NCI-H1092 (cell line): ENCODE measurements at places on chromosomes 16 and 17.

GRCh38 chr16:19974607-19975006 is 90.0 kb upstream of the GPRC5B start:
- DNase-seq = no peak

DNA sequence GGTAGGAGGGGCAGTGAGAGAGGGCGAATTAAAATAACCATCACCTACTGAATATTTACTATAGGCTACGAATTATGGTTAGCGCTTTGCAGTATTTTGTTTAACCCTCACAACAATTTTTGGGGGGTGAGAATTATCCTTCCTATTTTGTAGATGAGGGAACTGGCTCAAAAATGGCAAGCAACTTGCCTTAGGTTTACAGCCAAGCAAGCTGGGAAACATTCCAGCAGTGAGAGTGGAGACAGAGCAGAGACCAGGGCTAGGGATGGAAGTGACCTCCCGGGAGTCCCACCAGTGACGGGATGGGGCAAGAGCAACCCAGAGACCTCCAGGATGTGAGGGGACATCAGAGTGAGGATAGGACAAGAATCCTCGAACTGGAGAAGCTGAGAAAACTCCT is 352 bp upstream of the VMO1 start:
- no peak for DNase-seq

DNA sequence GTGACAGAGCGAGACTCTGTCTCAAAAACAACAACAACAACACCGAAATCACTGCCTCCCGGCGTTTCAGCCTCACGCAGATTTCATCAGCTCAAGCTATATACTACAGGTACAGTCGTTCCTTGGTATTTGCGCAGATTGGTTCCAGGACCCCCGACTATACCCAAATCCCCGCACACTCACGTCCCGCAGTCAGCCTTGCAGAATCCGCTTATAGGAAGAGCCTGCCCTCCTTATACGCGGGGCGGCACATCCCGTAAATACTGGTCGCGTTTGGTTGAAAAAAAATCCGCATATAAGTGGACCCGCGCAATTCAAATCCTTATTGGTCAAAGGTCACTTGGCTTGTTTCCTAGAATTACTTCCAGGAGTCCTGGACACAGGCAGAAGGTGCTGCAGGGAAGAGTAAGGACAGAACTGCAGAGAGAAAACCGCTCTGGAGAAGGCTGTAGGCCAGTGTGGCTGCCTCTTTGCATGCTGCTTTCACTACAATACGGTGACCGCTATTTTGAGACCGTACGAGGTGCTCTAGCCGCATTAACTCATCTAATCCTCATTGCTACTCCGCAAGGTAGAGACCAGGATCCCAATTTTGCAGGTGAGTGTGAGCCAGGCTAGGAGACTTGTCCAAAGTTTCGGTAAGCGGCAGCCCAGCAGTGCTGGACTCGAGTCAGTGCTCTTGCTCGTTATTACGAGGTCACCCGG is 718 bp downstream of the NDUFAB1 start:
- no peak for DNase-seq

- DNase-seq = peak; percentile 78
These were observed 2.9 kb downstream of the TMEM107 start for GRCh38 chr17:8173056-8173870.

DNA sequence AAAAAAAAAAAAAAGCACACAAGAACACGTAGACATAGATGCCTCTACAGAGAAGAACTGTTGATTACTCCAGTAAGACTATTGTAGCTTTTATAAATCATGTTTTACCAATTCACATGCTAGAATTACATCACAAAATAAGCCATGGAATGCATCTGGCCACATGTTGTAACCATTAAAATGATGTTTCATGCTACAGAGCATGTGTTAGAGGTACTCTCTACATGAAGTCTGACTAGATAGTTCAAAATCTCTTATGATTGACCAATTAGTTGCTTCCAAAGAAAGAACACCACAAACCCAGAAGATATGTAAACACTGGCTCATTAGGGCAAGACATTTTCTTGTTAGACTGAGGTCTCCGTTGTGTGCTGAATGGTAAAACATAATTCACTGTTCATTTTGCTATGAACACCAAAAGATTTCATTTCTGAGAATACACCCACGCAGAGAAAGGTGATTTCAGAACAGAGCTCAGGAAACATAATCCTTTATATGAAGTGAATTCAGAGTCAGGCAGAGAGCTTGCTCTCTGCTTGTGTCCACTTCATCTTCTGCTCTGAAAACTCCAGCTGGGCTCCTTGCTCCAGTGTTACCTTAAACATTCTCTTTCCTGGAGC is 411.4 kb upstream of the SOX9 start:
- no peak for DNase-seq

DNA sequence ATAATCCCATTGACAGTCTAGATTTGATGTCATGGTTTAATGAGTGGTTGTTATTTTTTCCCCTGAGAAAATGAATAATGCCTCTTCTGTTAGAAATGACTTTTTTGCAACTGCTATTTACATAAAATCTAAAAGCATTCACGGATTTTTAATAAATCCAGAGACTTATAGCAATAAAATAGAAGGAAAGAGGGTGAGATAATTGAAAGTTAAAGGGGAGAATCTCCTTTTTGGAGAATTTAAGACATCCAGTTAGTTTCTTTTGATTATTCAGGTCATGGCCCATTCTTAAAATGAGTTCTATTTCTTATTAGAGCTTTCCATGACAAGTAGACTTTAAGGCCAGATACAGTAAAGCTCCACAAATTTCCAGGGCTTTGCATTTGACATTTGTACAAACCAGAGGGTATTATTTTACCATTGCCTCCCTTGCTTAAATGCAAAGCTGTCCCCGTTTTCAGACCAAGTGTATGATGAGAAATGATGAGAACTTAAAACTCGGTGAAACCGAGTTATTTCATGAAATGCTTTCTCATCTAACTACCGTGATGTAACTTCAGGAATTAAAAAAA is 789.0 kb upstream of the SOX9 start:
- no peak for DNase-seq

DNA sequence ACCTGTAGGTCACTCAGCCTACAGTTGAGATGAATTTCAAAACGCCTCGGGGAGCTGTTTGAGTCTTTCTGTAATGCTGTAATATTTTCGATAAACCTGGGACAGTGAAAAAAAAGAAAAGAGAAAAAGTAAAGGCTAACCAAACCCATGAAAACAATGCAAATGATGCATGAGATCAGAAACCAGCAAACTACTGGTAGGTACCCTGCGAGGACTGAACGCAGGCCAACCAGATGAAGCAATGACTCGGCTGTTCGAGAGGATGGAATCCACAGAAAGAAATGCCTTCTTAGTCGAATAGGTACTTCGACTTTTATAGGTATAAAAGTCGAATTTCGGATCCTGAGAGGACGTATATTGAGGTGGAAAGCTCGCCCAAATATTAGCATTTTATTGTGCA is 509 bp upstream of the ATAD5 start:
- DNase-seq = no peak

GRCh38 chr16:67761924-67762323 is 42.8 kb upstream of the GFOD2 start:
- no peak for DNase-seq

- DNase-seq = no peak
These were observed 241.9 kb downstream of the CDH11 start for GRCh38 chr16:64880006-64880405.

- DNase-seq = no peak
These were observed 77.8 kb downstream of the WWOX start for GRCh38 chr16:78177218-78177617.

DNA sequence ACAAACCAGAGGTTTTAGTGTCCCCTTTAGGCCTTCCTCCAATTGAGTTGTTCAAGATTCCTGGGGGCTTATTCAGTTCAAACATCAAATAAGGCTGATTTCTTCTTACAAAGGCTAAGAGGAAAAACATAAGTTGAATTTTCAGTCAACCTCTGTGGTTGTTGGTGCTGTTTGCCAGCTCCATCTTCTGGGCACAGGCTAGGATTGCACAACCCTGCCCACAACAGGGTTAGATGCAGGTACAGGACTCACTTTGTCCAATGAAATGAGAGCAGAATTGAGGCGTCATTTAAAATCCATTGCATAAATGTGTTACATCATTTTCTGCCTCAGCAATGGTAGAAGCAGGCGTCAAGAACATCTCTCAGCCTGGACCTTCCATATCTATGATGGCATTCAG is 173.3 kb downstream of the PMP22 start:
- no peak for DNase-seq

DNA sequence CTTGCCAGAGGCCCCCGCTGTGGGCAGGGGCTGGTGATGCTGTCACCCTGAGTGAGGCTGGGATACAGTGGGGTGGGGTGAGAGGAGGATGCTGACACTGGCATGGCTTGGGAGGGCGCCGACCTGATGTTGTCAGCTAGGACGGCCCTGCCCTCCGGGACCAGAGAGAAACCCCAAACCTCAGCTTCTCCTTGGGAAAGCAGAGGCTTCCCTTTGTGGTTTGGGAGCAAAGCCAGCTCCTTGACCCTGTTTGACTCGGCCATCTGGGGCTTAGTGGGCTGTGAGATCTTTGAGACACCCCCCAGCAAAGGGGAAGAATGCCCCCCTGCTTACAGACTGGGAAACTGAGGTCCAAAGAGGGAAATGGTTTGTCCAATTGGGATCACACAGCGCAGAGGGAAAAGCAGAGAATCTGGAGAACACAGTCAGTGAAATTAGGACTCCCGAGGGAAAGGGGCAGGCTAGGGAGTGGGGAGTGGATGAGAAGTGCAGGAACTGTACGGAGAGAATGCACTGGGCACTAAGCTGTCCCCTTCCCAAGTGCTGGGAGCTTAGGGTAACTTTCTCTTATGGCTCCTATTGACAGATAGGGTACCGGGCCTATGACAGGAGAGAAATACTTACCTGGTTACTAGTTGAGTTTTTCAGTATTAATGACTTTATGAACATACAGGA is 40.7 kb upstream of the DLX4 start:
- no peak for DNase-seq

- DNase-seq = no peak
These were observed at the start of gene CRHR1 for GRCh38 chr17:45784293-45784740. Gene CRHR1, plus strand, starts transcription at chr17:45784320. Its CDS starts 225 bp downstream, at chr17:45784545.

GRCh38 chr16:61890386-61890785 is 145.9 kb downstream of the CDH8 start:
- DNase-seq = no peak

DNA sequence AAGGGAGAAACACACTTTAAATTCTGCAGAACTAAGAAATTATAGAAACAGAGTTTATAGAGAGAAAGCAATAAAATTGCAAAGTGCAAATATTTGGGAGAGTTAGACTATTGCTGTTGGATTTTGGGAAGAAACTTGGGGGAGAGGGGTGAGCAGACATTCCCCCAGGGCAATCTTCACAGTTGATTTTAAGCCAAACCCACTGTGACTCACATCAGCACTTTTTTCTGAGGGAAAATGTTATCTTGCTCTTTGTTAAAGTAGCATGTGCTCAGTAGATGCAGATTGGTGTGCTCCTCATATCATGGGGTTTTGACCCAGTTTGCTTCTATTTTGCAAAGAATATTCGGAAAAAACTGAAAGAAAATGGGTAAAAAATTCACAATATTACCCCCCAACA is 367.6 kb downstream of the CDH11 start:
- no peak for DNase-seq

GRCh38 chr16:71961066-71962039 is 38.8 kb downstream of the PKD1L3 start:
- DNase-seq = peak; percentile 73

DNA sequence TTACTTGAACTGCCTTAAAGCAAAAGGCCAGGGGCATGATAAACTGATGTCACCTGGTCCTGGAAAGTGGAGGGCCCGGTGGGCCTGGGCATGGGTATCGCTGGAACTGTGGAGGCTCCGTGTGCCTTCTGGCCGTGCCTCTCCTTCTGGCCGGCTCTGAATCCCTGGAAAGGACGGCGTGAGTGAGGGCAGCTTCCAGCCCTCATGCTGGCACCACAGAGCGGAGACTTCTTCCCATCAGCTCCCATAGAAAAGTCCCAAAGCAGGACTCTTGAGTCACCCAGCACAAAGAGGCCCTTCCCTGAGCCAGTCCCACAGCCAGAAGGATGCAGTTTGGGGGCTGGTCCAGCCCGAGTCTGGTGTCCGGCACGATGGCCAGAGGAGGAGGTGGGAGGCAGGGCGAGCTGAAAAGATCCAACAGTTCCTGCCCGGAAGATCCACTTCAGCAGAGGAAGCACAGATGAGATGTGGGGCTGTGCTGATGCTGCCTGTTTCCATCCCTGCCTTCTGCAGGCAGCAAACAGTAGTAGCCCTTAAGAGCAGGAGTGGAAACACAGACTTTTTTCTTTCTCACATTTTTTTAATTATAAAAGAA is 7.8 kb downstream of the GAA start:
- DNase-seq = no peak

- no peak for DNase-seq
These were observed 3.6 kb upstream of the GSDMB start for GRCh38 chr17:39922006-39922405.

- peak; percentile 85 for DNase-seq
These were observed 804 bp downstream of the TGFB1I1 start for GRCh38 chr16:31472709-31473203.

- no peak for DNase-seq
These were observed 1.3 kb upstream of the GJC1 start for GRCh38 chr17:44831371-44831770.

- no peak for DNase-seq
These were observed 27.3 kb downstream of the USP7 start for GRCh38 chr16:8936421-8936820.

GRCh38 chr16:66206363-66206762 is 160.1 kb upstream of the CDH5 start:
- no peak for DNase-seq

DNA sequence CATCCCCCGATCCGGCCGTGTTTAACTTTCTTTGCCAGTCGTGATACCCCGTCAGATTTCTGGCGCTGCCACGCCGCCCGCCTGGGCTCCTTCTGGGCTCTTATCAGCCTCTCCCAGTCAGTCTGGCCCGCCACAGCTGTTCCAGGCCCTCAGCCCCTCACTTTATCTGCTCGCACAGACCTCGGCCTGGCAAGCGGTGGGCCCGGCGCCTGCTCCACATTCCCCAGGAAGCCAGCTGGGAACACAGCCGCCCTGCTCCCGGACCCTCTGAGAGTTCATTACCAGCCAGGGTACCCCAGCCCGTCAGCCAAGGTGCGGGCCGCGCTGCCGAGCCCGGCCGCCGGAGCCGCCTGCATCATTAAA is 157.5 kb downstream of the ZNF423 start:
- DNase-seq = peak; percentile 49

- no peak for DNase-seq
These were observed 3.3 kb downstream of the XYLT2 start for GRCh38 chr17:50349243-50349600.

GRCh38 chr17:39926588-39927100 is 757 bp downstream of the ORMDL3 start:
- no peak for DNase-seq

GRCh38 chr17:29720551-29720950 is 97.8 kb upstream of the CORO6 start:
- DNase-seq = no peak
